ENCODE measurements at places on chromosomes 5 and 9. TPM values are rescaled to one million over a fixed set of nuclear protein-coding genes. Genes with fewer than 3 reads are reported as not detected.

PROB1 gene
- 9.2 TPM for total RNA-seq

CNTFR gene
- total RNA-seq, result not detected

MLANA gene
- total RNA-seq, result not detected

LRRC19 gene
- total RNA-seq, result not detected

PCDHA11 gene
- total RNA-seq, result not detected

PCDH1 gene
- total RNA-seq, result 0.17 TPM

AKNA gene
- 149 TPM for total RNA-seq

OCLN gene
- total RNA-seq, result 0.12 TPM

SPINK6 gene
- not detected for total RNA-seq

DNA sequence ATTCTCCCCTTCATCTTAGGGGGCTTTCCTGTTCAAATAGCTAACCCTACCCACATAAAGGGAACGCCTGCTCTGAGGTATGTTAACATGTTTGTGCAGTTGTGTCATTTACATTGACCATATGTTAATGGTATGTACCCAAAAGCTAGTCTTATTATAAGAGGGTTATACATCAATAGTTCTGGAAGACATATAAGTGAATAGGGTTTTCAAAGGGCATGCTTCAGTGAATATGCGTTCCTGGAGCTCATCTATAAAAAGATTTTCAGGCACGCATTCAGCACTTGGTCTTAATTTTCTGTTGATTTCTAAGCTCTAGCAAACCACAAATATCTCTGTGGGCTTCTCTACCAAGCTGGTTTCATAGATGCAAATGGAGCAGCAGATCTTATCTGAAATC is 766.1 kb downstream of the IRX1 start:
- no peak for DNase-seq

GRCh38 chr5:14925326-14925725 is 53.7 kb upstream of the ANKH start:
- DNase-seq, result no peak

DNA sequence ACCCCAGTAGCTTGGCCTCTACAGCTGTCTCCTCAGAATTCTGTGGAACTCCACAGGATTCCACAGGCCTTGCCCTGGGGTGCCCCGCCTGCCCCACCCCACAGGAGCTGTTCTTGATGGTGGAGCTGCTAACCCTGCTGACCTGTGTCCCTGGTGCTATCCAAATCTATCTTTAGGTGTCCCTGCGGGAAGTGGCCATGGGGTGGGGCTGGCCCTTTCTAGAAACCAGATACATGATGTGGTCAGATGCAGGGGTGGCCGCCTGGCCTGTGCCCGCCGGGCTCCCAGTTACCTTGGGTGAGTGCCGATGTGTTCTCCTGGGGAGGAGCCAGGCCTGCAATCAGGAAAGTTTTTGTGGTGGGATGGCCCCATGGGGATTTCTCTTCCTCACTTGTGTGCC is 34.2 kb downstream of the WNK2 start:
- DNase-seq, result no peak

DNA sequence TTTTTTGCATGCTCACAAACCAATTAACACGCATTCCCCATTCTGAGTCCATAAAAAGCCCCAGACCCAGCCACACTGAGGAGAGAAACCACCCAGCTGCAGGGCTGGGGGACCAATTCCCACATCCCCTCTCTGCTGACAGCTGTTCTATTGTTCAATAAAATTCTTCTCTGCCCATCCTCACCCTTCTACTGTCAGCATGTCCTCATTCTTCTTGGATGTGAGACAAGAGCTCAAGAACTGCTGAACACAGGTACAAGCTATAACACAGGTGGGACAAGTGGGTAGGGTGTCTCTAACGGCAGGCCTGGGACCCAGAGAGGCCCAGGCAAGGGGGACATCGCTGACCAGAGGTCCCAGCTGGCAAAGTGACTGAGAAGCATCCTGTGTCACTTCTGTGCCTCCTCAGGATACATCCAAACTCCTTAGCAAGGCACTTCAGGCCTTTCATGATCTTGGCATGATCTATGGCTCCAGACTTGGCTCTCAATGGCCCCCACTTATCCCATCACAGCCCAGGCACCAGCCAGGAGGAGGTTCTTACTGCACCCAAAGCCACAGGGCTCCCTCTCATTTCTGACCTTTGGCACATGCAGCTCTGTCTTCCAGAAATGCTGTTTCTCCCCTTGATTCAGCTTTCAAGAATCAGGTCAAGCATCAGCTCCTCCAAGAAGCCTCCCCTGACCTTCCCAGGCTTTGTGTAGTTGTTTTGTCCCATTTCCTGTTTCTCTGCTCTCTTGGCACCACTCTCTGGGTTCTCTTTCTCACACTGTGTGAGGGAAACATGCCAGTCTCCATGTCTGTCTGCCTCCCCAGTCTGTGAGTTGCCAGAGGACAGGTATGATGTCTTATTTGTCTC is 7.3 kb upstream of the ALDH1B1 start:
- DNase-seq, result no peak

DNA sequence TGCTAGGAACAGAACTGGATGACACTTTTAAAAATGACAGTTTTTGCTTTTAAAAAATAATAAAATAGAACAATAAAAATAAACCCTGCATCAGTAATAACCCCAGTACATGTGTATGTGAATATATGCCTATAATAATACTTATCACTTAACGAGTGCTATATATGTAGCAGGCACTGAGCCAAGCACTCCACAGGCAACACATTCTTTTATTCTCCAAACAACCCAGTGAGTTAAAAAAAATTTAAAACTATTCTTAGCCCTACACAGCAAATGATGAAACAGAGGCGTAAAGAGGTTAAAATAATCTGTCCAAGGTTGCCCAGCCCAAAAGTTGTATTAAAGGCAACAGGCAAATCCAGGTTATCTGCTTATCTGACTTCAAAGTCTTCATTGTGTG is 124.5 kb upstream of the SMIM23 start:
- DNase-seq, result no peak

GRCh38 chr9:70159630-70160029 is 99.1 kb upstream of the SMC5 start:
- no peak for DNase-seq

GRCh38 chr9:88272986-88273385 is 115.3 kb upstream of the SPIN1 start:
- no peak for DNase-seq

- DNase-seq, result no peak
Observed at GRCh38 chr9:35517131-35517530, 27.2 kb downstream of the RUSC2 start.

GRCh38 chr9:117825609-117826347 is 121.6 kb downstream of the TLR4 start:
- peak; percentile 88 for DNase-seq

- no peak for DNase-seq
Observed at GRCh38 chr5:85049020-85049419, 664.3 kb upstream of the EDIL3 start.

- DNase-seq, result no peak
Observed at GRCh38 chr5:159533197-159533596, 202.9 kb upstream of the IL12B start.

GRCh38 chr5:131630208-131630962 is 4.6 kb downstream of the RAPGEF6 start:
- DNase-seq, result no peak

DNA sequence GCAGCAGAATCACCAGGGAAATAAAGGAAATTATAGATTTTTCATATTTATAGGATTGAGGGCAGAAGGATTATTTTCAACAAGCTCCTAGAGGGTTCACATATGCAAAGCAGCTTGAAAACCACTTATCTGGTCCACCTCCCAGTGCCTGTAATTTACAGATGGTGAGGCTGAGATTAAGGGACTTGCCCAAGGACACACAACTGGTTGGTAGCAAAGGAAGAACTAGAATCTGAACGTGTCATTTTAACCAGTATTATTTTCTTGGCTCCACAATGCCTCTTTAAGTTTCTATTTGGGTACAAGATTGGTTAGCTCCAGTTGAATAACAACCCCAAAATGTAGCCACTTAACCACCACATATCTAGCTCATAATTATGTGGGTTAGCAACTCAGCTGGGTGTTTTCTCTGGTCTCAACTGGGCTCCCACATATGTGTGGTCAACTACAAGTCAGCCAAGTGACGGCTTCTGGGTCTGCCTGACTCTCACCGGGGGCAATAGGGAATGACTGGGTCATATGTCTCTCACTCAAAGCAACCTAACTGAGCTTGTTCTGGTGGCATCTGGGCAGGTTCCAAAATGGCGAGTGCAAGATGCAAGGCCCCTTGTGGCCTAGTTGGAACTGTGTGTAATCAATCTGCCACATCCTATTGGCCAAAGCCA is 127.7 kb downstream of the ZDHHC21 start:
- DNase-seq, result no peak

DNA sequence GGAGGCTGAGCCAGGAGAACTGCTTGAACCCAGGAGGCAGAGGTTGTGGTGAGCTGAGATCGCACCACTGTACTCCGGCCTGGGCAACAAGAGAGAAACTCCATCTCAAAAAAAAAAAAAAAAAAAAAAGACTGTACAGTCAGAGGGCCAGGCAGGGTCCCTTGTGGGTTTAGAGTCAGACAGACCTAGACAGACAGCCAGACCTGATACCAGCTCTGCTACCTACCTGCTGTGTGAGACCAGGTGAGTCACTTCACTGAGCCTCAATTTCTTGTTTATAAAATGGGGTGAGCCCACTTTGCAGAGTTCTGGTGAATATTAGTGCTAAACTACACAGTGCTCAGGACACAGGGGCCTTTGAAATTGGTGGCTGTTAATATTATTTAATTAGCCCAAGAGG is 19.7 kb downstream of the TRIM14 start:
- DNase-seq, result no peak

DNA sequence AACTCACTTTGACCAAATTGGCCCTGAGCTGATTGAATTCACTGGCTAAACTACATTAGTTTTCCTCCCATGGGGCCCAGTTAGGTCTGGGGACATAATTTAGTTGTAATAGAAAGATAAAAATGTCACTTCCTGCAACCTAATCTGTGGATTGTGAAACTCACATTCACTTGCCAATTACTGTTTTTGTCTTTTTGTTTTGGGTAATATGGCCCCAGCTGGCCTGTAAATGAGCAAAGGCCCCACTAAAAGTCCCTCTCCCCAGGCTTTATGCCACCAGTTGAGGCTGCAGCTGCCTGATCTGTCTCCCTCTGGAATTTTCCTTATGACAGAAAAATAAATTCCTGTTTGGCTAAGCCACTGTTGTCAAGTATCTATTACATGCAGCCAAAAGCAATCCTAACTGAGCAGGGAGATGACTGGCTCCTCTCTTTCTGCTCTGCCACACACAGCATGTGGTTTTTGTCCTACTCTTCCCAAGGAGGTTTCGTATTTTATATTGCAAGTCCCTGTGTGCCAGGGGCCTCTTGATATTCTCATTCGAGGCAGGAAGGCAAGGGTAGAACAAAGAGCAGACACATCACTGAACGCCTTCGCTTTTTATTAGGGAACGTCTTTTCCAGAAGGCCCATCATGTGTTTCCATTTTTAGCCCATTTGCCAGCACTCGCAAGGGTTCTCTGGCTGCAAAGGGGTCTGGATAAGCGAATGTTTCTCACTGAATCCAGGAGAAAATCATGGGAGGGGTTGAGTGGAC is 24.1 kb upstream of the SLC25A48 start:
- DNase-seq, result peak; percentile 27

GRCh38 chr9:20552874-20553557 is 69.3 kb downstream of the MLLT3 start:
- DNase-seq, result peak; percentile 69

DNA sequence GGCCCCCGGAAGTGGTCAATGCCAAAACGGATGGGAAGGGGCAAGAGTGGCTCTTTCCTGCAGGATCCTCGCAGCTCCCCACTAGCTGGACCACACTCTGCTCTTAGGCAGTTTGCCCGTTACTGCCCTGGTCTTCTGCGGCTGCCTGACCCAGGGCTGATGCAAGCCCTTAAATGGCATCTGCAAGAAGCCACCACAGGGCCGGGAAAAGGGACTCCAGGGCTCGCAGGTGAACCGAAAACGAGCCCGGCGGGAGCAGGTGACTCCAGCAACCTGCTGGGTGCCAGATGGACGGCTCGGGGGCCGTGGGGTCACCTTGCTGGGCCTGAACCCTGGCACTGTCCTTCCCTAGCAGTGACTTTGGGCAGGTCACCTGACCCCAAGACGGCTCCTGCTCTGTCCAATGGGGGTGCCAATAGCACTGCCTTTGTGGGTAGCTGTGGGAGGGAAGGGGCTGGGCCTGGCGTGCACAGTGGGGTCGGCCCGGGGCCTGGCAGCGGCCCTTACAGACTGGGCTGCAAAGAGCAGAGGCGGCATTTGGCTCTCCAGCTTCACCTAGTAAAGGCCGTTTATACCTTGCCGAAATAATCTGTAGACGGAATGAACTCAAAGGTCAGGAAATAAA is 1.3 kb downstream of the TMEM250 start:
- DNase-seq, result peak; percentile 75

DNA sequence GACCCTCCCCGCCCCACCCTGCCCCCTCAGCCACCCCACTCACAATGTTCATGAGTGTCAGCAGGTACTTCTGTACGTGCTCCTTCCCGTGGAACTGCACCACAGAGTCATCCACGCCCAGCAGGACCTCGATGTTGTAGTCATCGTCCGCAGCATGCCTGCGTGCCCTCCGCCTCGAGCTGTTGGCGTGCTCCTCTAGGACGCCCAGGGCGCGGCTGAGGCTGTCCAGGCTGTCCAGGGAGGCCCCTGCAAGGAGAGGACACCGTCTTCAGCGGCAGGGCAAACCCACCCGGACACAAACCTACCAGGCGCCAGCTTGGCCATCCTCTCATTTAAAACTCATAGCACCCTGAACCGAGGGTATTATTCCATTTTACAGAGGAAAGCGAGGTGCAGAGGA is 137.8 kb downstream of the ADAMTS2 start:
- no peak for DNase-seq

DNA sequence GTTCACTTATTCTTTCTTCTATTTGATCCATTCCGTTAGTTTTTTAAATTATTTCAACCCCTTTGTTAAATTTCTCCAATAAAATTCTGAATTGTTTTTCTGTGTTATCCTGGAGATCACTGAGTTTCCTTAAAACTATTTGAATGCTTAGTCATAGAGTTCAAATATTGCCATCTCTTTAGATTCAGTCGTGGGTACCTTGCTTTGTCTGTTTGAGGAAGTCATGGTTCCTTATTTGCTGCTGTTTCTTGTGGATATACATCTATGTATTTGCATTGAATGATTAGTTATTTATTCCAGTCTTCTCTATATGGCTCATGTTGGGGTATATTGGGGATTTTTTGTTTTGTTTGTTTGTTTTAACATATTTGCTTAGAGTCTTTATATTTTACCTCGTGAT is 80.6 kb downstream of the HINT1 start:
- no peak for DNase-seq

- DNase-seq, result no peak
Observed at GRCh38 chr9:113822315-113822714, 53.8 kb upstream of the ZNF618 start.

DNA sequence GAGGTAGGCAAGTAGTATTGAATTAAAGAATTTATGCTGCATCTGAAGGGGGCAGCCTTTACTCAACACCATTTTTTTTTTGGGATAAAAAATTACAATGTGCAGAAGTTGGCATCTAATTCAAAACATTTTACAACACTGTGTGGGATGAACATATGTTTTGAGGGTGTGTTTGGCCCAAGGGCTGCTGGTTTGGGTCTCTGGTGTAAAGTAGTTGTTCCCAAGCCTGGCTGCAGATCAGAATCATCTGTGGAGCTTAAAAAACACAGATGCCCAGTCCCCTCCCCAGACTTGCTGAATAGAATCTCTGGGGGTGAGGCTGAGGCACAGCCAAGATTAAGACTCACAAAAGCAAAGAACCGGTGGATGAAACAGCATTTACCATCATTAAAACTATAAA is 33.0 kb upstream of the PDZD2 start:
- no peak for DNase-seq
